Spinal cord (tissue), 10 donors: ENCODE measurements at places on chromosomes 3 and 15. TPM values are rescaled to one million over a fixed set of nuclear protein-coding genes. Genes with fewer than 3 reads are reported as not detected.

The SAXO2 gene
- 12.0 TPM for total RNA-seq

GRCh38 chr3:159416856-159417255 is 571.8 kb upstream of the IL12A start:
- peak; percentile 27 for DNase-seq

DNA sequence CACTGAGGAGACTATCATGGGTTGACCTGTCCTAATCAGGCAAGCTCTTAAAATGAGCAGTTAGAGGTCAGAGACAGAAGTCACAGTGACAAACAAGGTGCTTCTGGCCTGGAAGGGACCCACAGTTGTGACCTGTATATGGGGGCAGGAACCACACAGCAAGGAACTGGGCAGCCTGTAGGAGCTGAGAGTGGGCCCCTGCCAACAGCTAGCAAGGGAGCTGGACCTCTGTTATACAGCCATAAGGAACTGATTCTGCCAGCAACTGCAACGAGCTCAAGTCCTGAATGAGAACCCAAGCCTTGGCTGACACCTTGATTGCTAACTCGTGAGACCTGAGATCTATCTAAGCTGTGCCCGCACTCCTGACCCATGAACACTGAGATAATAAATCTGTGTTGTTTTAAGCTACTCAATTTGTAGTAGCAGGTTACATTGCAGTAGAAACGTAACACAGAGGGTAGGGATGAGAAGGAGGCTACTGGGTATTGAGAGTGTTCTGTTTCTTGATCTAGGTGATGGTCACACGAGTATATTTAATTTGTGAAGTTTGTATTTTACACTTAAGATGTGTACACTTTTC is 44.5 kb upstream of the MAGI1 start:
- no peak for DNase-seq

DNA sequence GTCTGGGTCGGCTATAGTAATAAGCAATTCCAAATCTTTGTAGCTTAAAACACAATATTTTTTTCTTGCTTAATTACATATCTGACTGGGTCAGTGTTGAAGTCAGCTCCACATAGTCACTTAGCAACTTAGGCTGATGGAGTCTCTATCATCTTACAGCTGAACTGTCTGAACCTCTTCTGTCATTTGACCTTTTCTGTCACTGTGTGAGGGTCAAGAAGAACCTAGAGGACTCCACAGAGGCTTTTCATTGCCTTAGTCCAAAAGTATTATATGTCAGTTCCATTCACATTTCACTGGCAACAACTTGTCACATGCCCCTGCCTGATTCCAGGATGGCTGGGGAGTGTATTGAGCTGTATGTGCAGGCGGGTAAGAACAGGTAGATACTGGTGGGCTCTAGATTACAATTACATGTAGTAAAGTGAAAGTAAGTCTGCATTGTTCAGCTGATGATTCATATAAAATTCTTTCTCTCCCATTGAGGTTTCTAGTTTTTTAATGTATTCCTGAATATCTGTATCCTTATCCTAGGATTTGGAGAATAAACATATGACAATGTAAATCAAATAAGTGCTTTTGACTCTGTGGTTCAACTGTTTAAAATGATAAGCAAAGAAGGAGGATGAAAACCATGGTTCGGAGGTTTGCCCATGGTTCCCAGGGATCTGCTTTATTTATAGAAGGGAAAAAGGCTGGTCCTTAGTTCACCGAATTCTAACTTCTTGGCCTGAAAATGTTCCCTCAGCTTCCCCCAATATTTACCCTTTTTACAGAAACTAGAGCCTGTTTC is 5.8 kb upstream of the ARPP21 start:
- DNase-seq: no peak

GRCh38 chr15:100115066-100115710 is 226.6 kb downstream of the ADAMTS17 start:
- DNase-seq: no peak

The LAMB2 gene
- total RNA-seq: 536 TPM

- no peak for DNase-seq
Measured at GRCh38 chr15:63070681-63071129, 28.2 kb downstream of the TPM1 start.

DNA sequence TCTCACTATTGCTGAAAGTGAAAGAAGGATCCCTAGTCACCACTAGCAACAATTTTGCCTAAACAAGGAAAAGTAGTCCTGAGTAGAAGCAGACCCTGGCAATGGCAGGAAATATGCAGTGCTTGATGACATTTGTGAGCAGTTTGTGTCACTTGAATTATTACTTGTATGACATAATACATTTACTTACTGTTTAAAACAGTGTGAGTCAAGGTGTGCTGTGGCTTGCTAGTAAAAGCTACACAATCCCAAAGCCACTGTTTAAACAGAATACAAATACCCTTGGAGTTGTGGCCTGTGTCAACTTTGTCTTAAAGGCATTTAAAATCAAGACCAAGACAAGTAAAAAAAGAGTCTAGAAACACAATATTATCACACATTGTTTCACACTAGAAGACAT is 775.4 kb downstream of the ROBO1 start:
- no peak for DNase-seq

The ZNF654 gene
- 38.2 TPM for total RNA-seq

The PRSS50 gene
- total RNA-seq: 0.50 TPM

The DLEC1 gene
- total RNA-seq: 7.5 TPM

GRCh38 chr3:183837894-183838293 is 12.5 kb upstream of the MAP6D1 start:
- no peak for DNase-seq
